Hematopoietic multipotent progenitor cell (in vitro differentiated cells): ENCODE measurements at places on chromosomes 6 and 20. TPM values are rescaled to one million over a fixed set of nuclear protein-coding genes. Genes with fewer than 3 reads are reported as not detected.

Gene FOXA2
- not detected for total RNA-seq

Gene RBBP8NL
- not detected for total RNA-seq

Gene PACSIN1
- total RNA-seq = 1.6 TPM

Gene METTL24
- 3.0 TPM for total RNA-seq

Gene PNLDC1
- not detected for total RNA-seq

Gene PLEKHG1
- 1.9 TPM for total RNA-seq

Gene DHX35
- total RNA-seq = 10.8 TPM

Gene B3GAT2
- total RNA-seq = not detected

Gene PTGIS
- not detected for total RNA-seq

Gene MATN4
- total RNA-seq = under 0.01 TPM

Gene EYA4
- total RNA-seq = under 0.01 TPM

Gene SIM1
- under 0.01 TPM for total RNA-seq

Gene BNIP5
- not detected for total RNA-seq

Gene GMPR
- total RNA-seq = 36.4 TPM

Gene TGM2
- 1.9 TPM for total RNA-seq

Gene MDFI
- not detected for total RNA-seq

Gene SNAI1
- 1.1 TPM for total RNA-seq

Gene MOXD1
- total RNA-seq = under 0.01 TPM

Gene PROCR
- total RNA-seq = 5.7 TPM

Gene PGC
- not detected for total RNA-seq

Gene ULBP3
- total RNA-seq = 2.7 TPM

Gene APOM
- 3.8 TPM for total RNA-seq

Gene CST5
- total RNA-seq = not detected

Gene PRPH2
- total RNA-seq = 0.27 TPM

Gene NHLRC1
- 8.1 TPM for total RNA-seq

Gene SAPCD1
- total RNA-seq = 0.27 TPM

Gene PNPLA1
- 0.27 TPM for total RNA-seq

Gene GPSM3
- total RNA-seq = 58.7 TPM

Gene LY6G6F
- 0.54 TPM for total RNA-seq

Gene CGA
- not detected for total RNA-seq

Gene RSPH3
- 3.5 TPM for total RNA-seq

Gene RBCK1
- total RNA-seq = 91.8 TPM

Gene EPHA7
- not detected for total RNA-seq

Gene SLC52A3
- total RNA-seq = 2.2 TPM

Gene ADGB
- total RNA-seq = under 0.01 TPM

Gene PRICKLE4
- total RNA-seq = 4.6 TPM

Gene PI16
- not detected for total RNA-seq

Gene SLA2
- total RNA-seq = 19.4 TPM

Gene PI3
- not detected for total RNA-seq

Gene ID4
- 0.27 TPM for total RNA-seq

Gene RAMACL
- total RNA-seq = 0.27 TPM

Gene PFDN4
- 7.8 TPM for total RNA-seq

Gene SEL1L2
- total RNA-seq = not detected

Gene RIPPLY2
- total RNA-seq = not detected

Gene SLC4A11
- 0.27 TPM for total RNA-seq

Gene PTCRA
- under 0.01 TPM for total RNA-seq

Gene FILIP1
- total RNA-seq = under 0.01 TPM

Gene SPATA25
- 5.9 TPM for total RNA-seq

Gene GGTLC1
- not detected for total RNA-seq

Gene TTLL9
- 0.54 TPM for total RNA-seq

Gene LBP
- not detected for total RNA-seq

Gene SLC22A23
- 0.81 TPM for total RNA-seq

Gene ESF1
- total RNA-seq = 0.81 TPM
